ENCODE measurements at places on chromosomes 11 and 22. TPM values are rescaled to one million over a fixed set of nuclear protein-coding genes. Genes with fewer than 3 reads are reported as not detected.

DNA sequence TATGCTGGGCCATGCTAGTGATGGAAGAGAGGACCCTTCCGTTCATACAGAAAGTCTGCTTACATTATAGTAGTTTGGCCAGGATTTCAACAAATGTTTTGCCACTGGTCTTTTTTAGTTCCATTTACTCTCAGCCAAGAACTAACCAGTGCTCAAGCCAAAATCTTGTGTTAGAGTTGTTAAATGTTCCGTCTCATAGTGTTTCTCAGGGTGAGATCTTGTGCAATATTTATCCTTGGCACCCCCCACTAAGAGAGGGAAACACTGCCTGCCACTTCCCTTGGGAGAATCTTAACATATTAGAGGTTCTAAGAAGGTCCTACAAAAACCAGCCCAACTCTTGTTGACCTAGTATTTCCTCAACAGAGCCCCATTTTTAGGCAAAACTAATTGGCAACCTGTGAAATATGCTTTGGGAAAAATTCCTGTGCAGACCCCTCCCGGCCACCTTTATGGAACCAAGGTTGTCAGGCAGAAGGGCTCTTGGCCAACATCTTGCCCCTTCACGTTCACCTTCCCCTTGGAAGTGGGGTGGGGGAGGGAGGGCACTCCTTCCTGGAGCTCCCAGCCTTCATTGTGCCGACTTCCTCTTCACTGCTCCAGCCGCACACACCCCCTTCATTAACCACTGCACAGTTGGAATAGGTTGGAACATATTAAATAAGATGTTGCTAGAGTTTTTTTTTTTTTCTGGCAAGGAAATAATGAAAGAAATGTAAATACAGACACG is 173.2 kb upstream of the SORL1-AS1 start:
- DNase-seq, result no peak

MLC1 gene
- total RNA-seq, result not detected

OR8G5 gene
- not detected for total RNA-seq

IFITM1 gene
- 47.8 TPM for total RNA-seq

DNA sequence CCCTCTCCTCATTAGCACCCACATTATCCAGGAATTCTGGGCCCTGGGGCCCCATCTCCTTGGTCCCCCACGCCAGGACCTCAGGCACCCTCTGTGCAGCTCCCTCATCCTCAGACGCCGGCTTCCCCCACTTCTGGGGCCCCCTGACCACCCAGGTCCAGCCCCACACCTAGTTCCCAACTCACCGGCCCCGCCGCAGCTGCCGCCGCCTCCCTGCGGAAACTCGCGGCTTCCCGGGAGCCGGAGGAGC is at the start of gene PCSK7:
Gene PCSK7, minus strand, starts transcription at position 232 of the 250 bp plus-strand sequence. CDS start 2,229 bp downstream, outside the sequence.
- peak; percentile 80 for DNase-seq

IPO7 gene
- total RNA-seq, result 286 TPM

DNA sequence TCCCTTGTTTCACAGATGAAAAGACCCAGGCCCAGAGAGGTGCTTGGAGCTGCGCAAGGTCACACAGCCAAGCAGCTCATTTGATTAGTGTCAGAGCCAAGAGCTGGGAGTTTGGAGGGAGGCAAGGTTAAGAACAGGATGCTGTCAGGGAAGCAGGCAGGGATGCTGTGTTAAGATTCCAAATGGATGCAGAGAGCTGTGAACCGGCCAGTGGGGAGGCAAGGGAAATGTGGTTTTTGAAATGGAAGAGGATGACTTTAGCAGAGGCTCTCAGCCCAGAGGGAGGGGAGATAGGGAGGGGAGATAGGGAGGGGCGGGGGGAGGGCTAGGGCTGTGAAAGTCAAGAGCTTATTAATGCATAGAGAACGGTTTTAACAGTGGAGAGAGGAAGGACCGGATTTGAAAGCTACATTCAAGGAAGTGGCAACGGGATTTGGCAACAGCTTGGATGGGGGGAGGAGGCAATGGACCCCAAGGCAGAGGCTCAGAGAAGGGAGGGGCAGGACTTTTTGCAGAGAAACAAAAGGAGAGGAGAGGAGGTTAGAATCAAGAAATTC is 13.0 kb downstream of the RTN4RL2 start:
- DNase-seq, result no peak

- no peak for DNase-seq
These were observed 10.1 kb downstream of the POLR3H start for GRCh38 chr22:41534219-41534618.

DNA sequence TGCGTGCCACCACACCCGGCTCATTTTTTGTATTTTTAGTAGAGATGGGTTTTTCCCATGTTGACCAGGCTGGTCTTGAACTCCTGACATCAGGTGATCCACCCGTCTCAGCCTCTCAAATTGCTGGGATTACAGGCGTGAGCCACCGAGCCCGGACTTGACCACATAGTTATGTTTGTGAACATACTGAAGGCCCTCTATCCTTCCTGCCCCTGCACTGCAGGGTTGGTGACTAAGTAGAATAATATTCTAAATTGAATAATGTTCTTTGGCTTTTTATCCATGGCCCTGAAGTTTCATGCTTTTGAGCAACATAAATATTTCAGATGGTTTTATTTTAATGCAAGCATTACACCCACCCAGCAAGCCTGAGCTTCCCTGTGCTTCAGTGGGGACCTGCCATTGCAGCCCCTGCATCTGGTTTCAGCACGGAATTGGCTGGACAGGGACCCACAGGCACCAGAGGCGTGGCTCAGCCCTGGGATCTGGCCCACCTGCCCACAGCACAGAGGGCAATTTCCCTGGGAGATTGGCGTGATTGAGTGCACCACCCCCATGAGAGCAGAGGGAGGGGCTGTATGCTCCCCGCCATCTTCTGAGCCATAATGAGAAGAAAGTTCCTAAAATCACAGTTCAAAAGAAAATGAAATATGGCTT is 460.5 kb downstream of the BRD1 start:
- no peak for DNase-seq

WT1 gene
- not detected for total RNA-seq

DNA sequence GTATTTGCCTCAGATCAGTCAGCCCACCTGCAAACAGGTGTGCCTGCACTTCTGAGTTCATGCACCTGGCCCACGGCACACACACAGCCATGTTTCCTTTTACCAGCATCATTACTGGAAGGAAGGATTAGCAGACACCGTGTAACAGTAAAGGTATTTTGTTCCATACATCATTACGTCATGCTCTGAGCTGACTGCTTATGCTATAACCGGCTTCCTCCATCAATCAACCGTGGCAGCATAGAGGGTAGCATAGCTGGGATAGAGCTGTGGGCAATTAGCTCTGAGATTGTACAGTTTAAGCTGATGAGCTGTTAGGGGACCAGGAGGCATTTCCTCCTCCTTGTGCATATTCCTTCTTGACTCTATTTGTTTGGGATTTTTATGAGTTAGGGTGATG is 102.4 kb downstream of the ME3 start:
- no peak for DNase-seq

GRCh38 chr22:27100789-27101188 is 443.4 kb downstream of the MIAT start:
- no peak for DNase-seq

DEFB131B gene
- total RNA-seq, result not detected

Measured in gastrocnemius medialis (tissue), 4 donors.